LHCN-M2 (cell line): ENCODE measurements at places on chromosomes 4 and X. TPM values are rescaled to one million over a fixed set of nuclear protein-coding genes. Genes with fewer than 3 reads are reported as not detected.

ADH1C gene
- not detected in 2 replicates for total RNA-seq

IL2RG gene
- not detected in 2 replicates for total RNA-seq

HMX1 gene
- not detected in 2 replicates for total RNA-seq

PARM1 gene
- 1.2 and 2.0 TPM in 2 replicates for total RNA-seq

TMEM144 gene
- total RNA-seq = 6.2 and 7.9 TPM in 2 replicates

PRPS1 gene
- 42.5 and 45.8 TPM in 2 replicates for total RNA-seq

POLA1 gene
- 19.1 and 24.1 TPM in 2 replicates for total RNA-seq

TMEM154 gene
- 0.52 and 0.90 TPM in 2 replicates for total RNA-seq

RRAGB gene
- 12.3 and 12.4 TPM in 2 replicates for total RNA-seq

STK32B gene
- 0.52 and 0.77 TPM in 2 replicates for total RNA-seq

BEX1 gene
- 11.0 and 11.5 TPM in 2 replicates for total RNA-seq

CPZ gene
- 2.8 and 4.1 TPM in 2 replicates for total RNA-seq

PAGE4 gene
- total RNA-seq = not detected in 2 replicates

CD40LG gene
- total RNA-seq = not detected in 2 replicates

NXF2 gene
- not detected in 2 replicates for total RNA-seq

ZBTB33 gene
- total RNA-seq = 16.4 and 18.1 TPM in 2 replicates

CWH43 gene
- not detected in 2 replicates for total RNA-seq
